ENCODE measurements at places on chromosomes 7 and 10.

DNA sequence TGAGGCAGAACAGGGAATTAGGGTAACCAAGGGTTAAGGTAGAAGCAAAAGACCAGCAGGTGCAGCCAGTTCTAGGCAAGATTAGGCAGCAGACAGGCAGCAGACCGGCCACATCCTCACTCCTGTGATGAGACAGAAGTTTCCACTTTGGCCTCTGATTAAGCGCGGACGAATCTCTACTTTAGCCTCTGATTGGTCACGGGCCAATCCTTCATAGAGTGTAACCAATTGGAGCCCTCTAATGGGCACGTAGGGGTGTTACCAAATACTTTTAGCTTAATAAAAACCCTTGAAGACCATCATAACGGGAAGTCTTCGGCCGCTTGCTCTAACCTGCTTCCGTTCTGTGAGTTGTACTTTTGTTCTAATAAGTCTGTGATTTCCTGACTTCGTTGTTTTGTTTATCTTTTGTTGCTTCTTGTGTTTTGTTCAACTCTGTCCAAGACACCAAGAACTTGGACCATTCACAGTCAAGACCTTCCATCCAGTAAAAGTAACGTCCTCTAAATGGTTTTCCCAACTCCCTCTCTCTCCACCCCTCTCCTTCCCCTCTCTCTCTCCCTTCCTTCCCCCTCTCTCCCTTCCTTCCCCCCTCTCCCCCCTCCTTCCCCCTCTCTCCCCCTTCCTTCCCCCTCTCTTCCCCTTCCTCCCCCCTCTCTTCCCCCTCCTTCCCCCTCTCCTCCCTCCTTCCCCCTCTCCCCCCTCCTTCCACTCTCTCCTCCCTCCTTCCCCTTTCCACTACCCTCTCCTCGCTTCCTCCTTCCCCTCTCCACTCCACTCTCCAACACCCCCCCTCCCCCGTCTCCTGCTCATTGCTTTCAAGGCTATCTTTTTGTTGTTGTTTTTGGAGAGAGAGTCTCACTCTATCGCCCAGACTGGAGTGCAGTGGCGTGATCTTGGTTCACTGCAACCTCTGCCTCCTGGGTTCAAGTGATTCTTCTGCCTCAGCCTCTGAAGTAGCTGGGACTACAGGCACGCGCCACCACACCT, 13.2 kb upstream of the MALSU1 start:
- no peak for DNase-seq

- no peak for DNase-seq
These were observed 199.5 kb downstream of the LRRN3 start for GRCh38 chr7:111290419-111290818.

DNA sequence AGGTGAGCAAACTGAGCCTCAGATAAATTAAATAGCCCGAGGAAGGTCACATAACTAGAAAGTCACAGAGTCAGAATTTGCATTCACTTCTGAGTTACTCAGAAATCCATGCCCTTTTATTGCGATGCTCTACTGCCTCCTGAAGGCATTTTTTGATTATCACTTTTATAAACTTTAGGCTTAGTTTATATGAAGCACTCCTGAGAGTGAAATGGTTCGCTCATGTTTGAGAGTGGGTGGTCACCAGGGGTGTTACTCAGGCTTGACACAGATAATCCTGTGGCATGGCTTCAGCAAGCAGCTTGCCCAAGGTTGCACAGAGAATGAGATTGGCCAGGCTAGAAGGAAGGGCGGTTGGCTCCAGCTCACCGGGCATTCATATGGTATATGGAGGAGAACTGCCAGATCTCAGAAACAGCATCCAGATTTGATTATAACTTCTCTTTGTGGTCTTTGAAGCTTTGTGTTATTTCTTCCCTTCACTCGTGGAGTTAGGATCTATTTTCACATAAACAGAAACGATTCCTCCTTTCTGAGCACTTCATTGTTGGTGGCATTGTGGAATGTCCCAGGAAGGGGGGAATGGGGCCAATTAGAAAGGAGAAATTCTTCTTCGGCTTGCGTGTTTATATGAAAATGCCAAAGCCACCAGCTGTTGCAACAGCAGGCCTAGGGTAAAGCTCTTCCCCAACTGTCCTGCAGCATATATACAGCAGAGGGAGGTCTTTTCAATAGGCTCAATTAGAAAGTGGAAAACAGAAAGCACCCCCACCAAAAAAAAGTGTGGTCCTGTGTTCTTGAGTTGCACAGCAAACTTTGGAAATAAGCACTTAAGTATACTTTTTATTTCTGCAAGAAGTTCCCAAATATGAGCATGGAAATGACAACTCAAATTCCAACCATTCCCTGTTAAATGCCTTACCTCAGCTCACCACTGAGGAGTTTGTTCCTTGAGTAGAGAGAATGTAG, 628.8 kb downstream of the SUGCT start:
- DNase-seq: no peak

GRCh38 chr10:95350219-95350829, 59.5 kb upstream of the PDLIM1 start:
- DNase-seq: no peak

- no peak for DNase-seq
These were observed 14.3 kb upstream of the ZNF467 start for GRCh38 chr7:149787428-149788299.

DNA sequence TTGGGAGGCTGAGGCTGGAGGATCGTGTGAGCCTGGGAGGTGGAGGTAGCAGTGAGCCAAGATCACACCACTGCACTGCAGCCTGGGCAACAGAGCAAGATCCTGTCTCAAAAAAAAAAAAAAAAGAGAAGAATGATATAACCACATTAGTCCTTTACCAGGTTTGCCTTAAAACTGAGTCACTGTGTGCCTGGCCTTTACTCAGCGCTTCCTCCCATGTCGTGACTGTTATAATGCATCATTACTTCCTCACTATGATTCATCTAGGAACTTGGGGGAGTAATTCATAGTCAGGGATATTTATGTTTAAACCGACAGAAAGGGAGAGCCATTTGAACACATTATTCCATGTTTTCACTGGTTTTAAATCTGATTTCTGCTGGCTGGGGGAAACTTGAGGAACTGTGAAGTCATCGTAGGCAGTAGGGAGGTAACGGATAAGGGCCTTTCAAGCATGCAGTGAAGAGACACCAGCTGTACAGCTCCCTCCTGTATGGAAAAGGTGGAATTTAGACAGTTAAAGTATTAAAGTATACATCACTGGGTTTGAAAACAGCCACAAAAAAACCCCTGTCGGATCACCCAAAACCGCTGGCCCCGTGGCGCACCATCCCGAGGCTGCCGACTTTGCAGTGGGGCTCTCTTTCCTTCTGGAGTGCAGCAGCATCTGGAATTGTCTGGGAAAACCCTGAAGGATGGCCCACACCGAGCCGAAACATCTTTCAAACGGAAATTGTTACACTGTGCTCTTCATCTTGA, 119.8 kb downstream of the NKX6-2 start:
- DNase-seq: no peak

- DNase-seq: no peak
These were observed 52.8 kb upstream of the ZPBP start for GRCh38 chr7:50145801-50146338.

GRCh38 chr10:130036296-130037065, 72.4 kb upstream of the EBF3 start:
- no peak for DNase-seq

DNA sequence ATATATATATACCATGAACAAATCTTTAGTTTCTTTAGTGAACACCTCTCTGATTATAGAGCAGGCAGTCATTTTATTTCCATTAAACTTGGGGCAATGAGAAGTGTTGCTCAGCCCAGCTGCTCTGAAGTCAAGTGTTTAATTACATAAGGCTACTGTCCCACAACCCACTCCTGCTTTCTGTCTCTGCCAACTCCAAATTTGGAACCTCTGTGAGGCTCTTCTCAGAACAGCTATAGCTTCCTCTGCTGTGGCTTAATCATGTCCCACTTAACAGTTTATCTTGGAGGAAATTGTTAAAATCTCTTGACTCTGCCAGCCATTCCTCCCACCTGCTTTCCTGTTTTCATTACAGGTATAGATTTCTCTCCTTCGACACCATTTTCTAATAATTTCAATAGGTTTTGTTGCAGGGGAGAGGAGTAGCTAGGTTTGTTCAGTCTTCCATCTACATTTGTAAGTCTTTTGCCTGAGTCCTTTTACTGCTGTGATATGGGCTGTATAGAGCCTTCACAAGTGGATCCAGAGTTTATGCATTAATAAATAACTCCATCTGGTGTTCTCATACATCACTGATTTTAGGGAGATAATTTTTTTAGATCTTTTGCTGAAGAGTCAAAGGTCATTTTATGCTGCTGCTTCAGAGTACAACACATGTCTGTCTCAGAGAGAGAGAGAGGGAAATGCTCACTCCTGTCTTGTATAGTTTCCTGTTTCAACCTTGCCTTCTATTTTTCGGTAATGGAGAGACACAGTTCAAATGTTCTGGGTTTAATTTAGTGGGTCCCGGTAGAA, 170.4 kb downstream of the WNT2 start:
- DNase-seq: no peak

DNA sequence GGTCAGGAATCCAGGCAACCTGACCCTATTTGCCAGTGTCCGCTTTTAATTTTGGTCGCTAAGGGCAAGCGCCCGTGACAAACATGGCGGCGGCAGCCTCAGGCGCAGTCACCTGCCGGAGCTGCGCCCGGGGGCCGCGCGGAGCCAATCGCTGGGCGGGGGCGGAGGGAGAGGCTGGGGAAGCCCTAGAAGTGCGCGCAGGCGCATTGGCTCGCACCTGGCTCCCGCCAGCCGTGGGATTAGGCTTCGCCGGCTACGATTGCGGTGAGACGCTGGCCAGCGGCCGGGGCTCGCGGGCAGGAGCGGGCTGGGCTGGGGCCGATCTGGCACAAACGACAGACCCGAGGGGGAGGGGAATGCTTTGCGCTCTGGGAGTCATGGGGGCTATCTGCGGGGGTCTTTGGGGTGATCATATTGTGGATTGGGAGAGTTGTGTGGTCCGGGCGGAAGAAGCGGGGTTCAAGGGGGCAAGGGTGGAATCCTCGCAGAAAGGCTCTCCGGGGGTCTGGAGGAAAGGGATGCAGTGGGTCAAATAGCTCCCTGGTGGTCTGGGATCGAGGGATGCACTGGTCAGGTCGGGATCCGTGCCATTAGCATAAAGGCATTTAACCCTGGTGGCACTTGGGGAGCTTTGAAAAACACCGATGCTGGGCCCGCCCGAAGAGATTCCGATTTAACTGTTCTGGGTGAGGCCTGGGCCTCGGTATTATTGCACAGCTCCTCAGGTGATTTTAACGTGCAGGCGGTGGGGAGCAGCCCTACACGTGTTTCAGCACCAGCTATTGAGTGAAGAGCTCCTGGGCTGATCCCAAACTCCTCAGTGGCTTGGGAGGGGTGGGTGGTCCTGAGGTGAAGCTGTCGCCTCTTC, 10.1 kb upstream of the C10orf95 start:
- DNase-seq: peak; percentile 93

GRCh38 chr7:105277341-105277740, 111.4 kb downstream of the SRPK2 start:
- DNase-seq: no peak

- DNase-seq: no peak
These were observed 108.1 kb upstream of the INSIG1 start for GRCh38 chr7:155189590-155189989.

DNA sequence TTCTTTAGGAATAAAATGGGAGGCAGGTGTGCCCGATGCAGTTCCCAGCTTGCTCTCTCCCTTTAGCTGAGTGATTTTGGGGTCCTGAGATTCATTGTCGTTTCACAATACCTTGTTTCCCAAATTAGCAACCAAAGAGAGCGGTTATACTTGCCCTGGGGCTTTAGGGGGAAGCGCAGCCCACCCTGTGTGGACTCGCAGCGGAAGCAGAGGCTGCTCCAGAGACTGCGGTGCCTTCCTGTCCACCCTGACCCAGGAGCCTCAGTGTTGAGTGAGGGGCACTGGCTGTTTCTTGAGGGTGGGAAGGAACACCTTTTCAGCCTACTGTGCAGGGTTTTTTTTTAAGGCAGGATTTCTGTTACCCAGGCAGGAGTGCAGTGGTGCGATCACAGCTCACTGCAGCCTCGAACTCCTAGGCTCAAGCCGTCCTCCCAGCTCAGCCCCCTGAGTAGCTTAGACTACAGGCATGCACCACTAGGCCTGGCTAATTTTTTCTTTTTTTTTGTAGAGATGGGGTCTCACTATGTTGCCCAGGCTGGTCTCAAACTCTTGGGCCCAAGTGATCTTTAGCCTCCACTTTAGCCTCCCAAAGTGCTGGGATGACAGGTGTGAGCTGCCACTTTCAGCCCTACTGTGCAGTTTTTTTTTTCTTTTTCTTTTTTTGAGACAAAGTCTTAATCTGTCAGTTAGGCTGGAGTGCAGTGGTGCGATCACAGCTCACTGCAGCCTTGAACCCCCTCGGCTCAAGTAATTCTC, 67.0 kb downstream of the DNAJB6 start:
- no peak for DNase-seq

GRCh38 chr7:101244375-101245146, at the start of gene FIS1:
Gene FIS1, minus strand, starts transcription at chr7:101245081. Its CDS starts 77 bp downstream, at chr7:101245004.
- peak; percentile 92 for DNase-seq

DNA sequence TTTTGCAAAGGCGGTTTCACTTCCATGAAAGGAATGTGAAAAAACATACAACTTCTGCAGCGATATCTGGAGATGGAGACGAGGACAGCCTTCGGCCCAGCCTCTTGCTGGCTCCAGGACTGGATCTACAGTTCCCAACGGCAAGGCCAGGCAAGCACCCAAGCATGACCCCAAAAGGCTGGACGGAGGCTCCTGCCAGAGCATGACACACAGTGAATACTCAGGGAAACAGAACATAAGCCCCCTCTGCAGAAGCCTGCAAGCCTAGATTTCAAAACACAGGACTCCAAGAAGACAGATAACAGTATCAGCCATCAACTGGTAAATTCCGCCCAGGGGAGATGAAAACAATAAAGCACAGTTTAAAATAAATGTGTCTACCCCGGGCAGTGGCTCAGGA, 3.3 kb upstream of the LRRC27 start:
- DNase-seq: no peak

- no peak for DNase-seq
These were observed 205.4 kb downstream of the ZMYND11 start for GRCh38 chr10:340646-341045.

DNA sequence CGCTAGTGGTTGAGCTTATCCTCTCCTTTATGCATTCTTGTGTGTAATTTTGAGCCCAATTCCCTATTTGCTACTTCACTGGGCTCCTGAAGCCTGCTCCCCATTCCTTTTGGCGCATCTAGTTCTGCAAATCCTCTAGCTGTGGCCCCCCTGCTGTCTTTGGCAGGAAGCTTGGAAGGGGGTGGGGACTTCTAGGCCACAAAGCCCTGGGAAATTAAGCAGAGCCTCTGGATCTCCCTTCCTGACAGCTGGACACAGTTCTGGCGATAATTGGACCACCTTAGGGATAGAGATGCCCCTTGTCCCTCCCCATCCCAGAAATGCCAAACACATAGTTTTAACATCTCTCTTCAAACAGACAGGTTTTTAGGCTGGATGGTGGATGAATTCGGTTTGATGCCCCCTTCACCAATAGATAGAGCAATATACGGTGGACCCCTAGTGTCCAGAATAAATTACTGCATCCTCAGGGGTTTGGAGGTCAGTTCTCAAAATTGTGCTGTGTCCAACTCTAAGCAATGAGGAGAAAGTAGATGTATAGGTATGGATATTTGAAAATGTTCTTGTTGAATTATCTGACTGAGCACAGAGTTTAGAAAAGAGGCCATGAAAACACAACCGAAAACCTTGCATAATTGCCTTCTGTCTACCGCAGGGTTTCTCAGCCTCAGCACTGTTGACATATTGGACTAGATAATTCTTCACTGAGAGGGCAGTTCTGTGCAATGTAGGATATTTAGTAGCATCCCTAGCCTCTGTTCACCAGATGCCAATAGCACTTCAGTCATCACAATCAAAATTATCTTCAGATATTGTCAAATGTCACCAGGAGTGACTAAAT, 75.5 kb downstream of the PAPSS2 start:
- DNase-seq: no peak

- DNase-seq: no peak
These were observed 143.9 kb downstream of the WDR37 start for GRCh38 chr10:1199897-1200721.

GRCh38 chr7:39073432-39073831, 95.7 kb downstream of the POU6F2 start:
- no peak for DNase-seq
